Activated T-helper 2 cell treated with anti-CD3 and anti-CD28 coated beads, Interferon-gamma antibody, Interleukin-2, Interleukin-4, amounts not matched to agents 10 μg/mL and 5 μg/mL and 100 μg/mL, durations not matched to agents 14 hours and 24 hours and 36 hours (primary cell): ENCODE measurements at places on chromosomes 16 and 17. TPM values are rescaled to one million over a fixed set of nuclear protein-coding genes. Genes with fewer than 3 reads are reported as not detected.

Gene PHOSPHO1
- not detected in 2 replicates for total RNA-seq

Gene CD300A
- total RNA-seq, result 16.6 and 16.7 TPM in 2 replicates

Gene TMIGD1
- total RNA-seq, result not detected in 2 replicates

Gene MMP25
- total RNA-seq, result 7.7 TPM in 2 replicates

Gene SALL1
- not detected in 2 replicates for total RNA-seq

Gene CTRB2
- total RNA-seq, result not detected in 2 replicates

Gene HEATR9
- 0.14 and 0.16 TPM in 2 replicates for total RNA-seq

Gene CCL1
- 88.1 and 98.4 TPM in 2 replicates for total RNA-seq

Gene LUC7L3
- total RNA-seq, result 115 and 134 TPM in 2 replicates

Gene VPS35L
- total RNA-seq, result 44.3 and 45.7 TPM in 2 replicates

Gene ACSM3
- total RNA-seq, result 3.9 and 5.5 TPM in 2 replicates

DNA sequence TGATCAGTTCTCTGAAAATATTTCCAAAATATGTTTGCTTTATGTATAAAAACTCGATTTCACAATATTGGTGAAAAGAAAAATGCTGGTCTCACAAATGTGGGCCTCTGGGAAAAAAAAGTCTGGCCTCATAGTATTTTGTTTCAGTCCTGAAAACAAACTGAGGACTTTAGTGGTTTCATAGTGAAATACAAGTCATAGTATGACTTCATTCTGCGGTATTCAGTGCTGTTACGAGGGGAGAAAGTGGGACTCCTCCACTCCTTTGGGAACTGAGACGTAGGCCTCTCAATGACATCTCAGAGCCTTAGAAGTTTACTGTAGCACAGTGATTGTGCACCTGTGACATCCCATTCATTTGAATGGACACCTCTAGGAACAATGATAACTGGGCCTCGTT, 56.0 kb downstream of the CYB561 start:
- DNase-seq, result no peak

- no peak for DNase-seq
These were observed 10.2 kb downstream of the CFAP97D1 start for GRCh38 chr17:43790311-43790940.

DNA sequence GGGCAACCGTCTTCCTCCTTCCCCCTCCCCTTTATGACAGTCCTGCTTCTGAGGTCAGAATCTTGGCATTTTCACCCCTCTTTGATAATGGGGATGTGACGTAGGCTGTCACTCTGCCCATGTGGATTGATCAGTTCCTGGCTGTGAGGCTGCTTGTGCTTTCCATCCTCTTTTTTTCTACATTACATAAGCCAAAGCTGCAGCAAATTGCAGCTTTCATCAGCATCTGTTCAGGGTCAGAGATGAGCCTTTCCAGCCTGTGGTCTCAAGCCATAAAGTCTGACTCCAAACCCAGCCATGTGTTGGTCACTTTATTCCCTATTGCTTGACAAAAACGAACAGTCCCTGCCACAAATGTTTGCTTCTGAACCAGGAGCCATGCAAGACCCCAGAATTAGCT, 535.1 kb downstream of the CDH11 start:
- no peak for DNase-seq

GRCh38 chr17:67107811-67108775, 63.7 kb downstream of the CACNG1 start:
- no peak for DNase-seq

DNA sequence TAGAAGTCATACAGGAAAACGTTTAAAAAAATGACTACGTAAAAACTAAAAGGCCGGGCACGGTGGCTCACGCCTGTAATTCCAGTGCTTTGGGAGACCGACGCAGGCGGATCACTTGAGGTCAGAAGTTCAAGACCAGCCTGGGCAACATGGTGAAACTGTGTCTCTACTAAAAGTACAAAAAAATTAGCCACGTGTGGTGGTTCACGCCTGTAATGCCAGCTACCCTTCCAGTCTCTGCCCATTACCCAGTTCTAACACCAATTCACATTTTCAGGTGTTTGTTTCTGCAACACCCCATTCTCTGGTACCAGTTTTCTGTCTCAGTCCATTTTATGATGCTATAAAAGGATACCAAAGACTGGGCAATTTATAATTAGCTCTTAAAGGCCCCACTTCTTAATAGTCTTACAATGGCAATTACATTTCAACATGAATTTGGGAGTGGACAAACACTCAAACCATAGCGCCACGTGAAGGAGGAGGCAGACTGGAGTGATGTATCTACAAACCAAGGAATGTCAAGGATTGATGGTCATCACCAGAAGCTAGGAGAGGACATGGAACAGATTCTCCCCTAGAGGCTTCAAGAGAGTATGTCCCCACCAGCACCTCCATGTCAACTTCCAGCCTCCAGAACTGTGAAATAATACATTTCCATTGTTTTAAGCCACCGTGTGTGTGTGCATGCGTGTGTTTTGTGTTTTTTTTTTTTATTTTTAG, 791 bp upstream of the C17orf75 start:
- no peak for DNase-seq

GRCh38 chr17:43620581-43620980, 41.1 kb downstream of the MEOX1 start:
- DNase-seq, result no peak

GRCh38 chr17:17841601-17842025, 4.8 kb upstream of the SREBF1 start:
- DNase-seq, result no peak

DNA sequence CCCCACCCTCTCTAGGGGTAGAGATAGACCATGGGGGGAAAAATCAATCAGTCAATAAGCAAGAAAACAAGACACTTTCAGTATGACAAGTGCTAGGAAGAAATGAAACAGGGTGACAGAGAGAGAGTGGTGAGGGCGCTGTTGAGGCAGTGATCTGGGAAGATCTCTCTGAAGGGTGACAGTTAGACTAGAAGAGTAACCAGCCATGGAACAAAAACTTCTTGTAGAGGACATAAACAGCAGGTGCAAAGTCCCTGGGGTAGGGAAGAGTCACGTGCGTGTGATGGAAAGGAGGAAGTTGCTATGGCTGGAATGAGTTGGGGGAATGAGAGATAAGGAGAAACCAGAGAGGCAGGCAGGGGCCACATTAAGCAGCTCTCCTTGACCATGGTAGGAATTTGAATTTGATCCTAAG, 16.8 kb upstream of the EMP2 start:
- DNase-seq, result no peak

DNA sequence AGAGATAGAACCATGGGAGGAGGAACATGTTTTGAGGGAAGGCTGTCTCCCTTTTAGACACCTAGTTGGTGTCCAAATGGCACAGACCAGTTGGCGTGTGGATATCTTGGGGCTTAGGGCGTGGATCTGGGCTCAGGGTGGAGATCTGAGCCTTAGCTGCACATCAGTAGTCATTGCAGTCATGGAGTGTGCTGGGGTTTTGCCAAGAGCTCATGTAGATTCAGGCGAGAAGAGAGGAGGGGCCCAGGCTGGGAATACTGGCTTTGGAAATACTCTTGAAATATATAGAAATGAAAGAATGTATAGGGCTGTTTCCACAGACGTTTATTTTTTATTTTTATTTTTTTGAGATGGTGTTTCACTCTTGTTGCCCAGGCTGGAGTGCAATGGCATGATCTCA, 92.0 kb downstream of the PRKCB start:
- no peak for DNase-seq

GRCh38 chr17:82213251-82214011, 789 bp upstream of the CCDC57 start:
- DNase-seq, result no peak

DNA sequence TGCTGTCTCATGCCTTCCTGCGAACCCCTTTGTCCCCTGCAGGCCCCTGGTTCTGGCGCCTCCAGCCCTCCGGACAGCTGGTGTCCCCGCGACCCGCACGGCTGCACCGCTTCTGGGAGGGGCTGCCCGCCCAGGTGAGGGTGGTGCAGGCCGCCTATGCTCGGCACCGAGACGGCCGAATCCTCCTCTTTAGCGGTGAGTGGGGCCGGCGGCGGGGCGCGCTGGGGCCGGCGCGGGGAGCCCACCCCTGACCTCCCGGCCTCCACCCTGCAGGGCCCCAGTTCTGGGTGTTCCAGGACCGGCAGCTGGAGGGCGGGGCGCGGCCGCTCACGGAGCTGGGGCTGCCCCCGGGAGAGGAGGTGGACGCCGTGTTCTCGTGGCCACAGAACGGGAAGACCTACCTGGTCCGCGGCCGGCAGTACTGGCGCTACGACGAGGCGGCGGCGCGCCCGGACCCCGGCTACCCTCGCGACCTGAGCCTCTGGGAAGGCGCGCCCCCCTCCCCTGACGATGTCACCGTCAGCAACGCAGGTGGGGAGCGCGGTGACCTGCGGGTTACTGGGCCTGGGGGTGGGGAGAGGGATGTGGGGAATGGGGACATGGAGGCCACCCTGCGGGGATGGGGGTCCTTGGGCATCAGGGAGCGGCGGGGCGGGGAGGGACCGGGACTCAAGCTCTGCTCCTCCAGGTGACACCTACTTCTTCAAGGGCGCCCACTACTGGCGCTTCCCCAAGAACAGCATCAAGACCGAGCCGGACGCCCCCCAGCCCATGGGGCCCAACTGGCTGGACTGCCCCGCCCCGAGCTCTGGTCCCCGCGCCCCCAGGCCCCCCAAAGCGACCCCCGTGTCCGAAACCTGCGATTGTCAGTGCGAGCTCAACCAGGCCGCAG, 7.1 kb upstream of the IL32 start:
- DNase-seq, result no peak

DNA sequence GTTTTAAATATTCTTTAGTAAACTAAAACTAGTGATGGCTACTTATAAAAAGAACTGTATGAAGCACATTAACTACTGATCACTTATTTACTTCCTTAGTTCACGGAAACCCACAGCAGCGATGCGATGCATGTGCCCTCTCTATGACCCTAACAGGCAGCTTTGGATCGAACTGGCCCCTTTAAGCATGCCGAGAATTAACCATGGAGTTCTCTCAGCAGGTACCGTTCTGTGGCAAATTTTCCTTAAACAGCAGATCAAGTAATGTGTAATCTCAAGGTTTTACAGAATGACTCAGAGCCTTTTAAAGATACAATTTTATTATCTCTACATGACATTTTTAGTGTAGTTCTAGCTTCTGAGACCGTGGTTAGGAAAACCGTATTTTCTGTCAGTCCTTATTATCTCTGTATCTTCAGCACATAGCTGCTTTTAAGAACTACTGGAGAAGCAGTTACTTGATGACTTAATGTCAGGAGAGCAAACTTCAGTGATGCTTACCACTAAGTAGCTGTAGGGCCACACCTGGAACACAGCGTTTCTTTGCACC, 43.0 kb downstream of the GAN start:
- DNase-seq, result no peak

- no peak for DNase-seq
These were observed 59.8 kb downstream of the MGAT5B start for GRCh38 chr17:76927982-76928381.

GRCh38 chr17:14553847-14554246, 253.0 kb downstream of the HS3ST3B1 start:
- no peak for DNase-seq

GRCh38 chr16:82059983-82060421, 24.9 kb downstream of the HSD17B2 start:
- no peak for DNase-seq
